ENCODE measurements at places on chromosomes 6 and 20.
A peak's percentile ranks its signal among the peaks of the same experiment; 100 is the strongest.

DNA sequence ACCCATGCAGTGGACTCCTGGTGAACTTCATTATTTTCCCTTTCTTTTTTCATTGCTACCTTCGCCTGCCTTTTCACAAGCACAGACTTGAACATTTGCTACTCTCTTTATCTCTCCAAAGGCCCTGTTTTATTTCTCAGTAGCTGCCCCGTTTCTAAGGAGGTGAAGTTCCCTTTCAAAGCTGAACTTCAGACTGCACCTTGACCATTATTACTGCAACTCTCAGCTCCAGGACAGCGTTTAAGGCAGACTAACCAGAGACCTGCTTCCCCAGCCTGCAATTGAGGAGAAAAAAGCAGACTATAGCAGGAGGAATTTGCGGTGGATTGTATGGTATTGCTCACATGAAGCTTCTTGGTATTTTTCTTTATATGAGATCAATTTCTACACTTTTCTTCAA lies 460.7 kb downstream of the CBLN4 start:
- DNase-seq = no peak

GRCh38 chr6:26045928-26046368 lies 41.3 kb upstream of the HFE start:
- no peak for DNase-seq

GRCh38 chr6:25556516-25556915 lies 95.5 kb upstream of the SCGN start:
- DNase-seq = peak; percentile 37

- DNase-seq = no peak
Measured at GRCh38 chr6:26206868-26207801, 119.9 kb downstream of the HFE start.

- no peak for DNase-seq
Measured at GRCh38 chr20:24407151-24407550, 62.3 kb upstream of the SYNDIG1 start.

- no peak for DNase-seq
Measured at GRCh38 chr20:38806855-38807655, 1.6 kb downstream of the PPP1R16B start.

DNA sequence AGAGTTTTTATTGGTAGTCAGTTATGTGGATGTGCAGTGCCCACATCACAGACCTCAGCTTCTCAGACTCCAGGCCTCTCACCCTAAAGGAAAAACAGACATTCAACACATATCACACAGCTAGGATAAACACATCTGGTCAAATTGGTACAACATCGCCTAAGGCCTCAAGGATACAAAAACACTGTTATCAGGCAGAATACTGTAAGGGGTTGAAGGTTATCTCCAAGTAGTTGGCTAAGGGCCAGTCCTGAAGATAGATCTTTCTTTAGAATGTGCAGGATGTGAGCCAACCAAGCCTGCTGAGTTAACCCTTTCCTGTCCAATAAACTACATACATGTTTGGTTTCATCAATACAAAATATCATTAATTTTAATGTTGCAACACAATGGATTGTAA lies 308.4 kb upstream of the GJE1 start:
- DNase-seq = no peak

- DNase-seq = no peak
Measured at GRCh38 chr6:17601386-17601703, 1.2 kb downstream of the FAM8A1 start.

- no peak for DNase-seq
Measured at GRCh38 chr6:73560853-73561407, 40.1 kb upstream of the EEF1A1 start.

DNA sequence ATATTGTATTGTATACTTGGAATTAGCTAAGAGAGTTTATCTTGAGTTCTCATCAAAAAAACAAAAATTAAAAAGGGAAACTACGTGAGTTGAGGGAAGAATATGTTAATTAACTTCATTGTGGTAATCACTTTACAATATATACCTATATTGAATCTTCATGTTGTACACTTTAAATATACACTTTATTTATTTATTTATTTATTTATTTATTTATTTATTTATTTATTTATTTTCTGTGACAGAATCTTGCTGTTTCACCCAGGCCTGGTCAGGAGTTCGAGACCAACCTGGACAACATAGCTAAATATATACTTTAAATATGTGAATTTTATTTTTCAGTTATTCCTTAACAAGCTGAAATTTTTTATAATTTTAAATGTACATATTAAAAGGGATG lies 74.1 kb downstream of the VIP start:
- DNase-seq = no peak

- DNase-seq = peak; percentile 95
Measured at GRCh38 chr20:25178563-25179438, 16.7 kb upstream of the ENTPD6 start.

GRCh38 chr6:14066782-14067406 lies 50.7 kb upstream of the CD83 start:
- peak; percentile 56 for DNase-seq

DNA sequence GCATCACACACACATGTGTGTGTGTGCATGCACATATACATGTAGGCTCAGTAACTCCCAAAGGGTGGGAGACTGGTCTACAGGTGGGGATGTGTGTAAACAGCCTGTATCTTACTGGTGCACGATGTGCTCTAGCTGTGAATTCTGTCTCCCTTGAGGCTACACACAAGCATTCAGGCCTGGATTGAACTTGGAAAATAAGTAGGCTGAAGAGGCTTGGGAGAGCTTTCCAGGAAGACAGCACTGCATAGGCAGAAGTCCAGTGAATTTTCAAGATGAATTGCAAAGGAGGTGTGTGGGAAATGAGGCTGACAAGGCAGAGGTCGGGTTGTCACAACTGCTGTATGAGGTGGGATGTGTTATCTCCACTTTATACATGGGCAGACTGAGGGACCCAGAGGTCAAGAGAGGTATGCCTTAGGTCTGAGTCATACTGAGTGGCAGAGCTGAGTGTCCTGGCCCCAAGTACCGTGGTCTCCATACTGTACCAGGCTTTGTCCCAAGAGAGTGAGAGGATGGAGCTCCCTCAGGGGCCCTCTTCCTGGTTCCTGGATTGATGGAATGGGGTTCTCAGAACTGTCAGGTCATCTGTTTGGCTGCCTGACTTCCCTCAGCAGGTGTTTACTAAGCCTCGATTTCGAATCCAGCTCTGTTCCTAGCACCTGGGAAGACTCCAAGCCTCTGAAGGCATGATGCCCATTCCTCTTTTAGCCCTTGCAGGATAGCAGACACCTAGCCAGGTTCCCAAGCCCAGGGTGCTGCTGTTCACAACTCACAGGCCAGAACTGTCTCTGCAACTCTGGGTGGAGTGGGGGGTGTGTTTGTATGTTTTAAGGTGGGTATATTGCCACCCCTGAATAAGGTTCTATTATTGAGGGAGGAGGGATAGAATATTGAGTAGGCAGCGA lies 14.4 kb downstream of the SNPH start:
- DNase-seq = no peak

GRCh38 chr6:168132531-168133167 lies 53.6 kb upstream of the FRMD1 start:
- DNase-seq = no peak

DNA sequence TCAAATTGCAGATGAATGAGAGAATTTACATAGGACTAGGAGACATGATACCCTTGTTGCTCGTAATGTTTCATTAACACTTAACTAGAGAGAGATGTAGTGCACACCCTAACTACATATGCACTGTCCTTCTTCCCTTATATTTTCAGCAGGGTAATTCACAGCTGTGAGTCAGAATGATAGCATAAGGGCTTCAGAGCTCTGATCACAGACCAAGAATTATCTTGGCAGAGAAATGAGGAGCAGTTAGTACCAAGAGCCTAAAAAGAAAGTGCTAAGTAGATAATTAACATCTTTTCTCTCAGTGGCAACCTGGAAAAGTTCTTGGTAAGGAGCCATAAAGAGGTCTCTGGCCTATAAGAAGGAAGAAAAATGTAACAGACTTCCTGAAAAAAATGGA lies 35.8 kb downstream of the GRIK2 start:
- DNase-seq = no peak

DNA sequence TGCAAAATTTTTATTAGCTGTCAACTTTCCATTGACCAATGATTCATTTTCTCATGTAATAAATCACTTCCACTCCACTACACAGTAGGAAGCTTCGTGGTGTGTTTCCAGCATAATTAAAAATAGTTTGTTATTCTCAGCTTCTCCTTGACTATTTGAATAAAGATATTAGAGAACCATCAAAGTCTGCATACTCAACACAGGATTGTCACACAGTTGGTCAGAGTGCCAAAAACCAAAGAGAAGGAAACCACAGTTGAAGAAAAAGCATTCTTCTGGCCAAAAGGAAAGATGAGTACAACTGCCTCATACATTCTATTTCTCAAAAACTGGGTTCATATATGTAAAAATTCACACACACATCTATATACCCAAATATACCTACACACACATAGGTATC lies 455.1 kb upstream of the HSF2 start:
- no peak for DNase-seq

DNA sequence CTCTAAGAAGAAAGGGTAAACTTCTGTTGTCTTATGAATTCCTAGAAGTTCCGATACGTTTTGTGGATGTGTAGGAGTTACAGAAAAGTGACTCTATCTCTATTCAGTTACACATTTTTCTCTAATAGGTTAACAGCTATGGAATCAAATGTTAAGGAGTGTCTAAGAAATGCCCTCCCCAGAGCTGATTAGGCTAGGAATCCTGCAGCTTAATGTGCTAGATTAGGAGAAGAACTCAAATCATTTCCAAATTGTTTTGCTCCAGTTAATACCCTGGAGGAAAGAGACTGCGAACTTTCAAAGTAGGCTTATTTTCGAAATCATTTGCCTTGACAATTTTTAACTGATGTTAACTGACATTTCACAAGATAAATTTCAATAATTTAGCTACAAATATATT lies 51.9 kb downstream of the IBTK start:
- no peak for DNase-seq

DNA sequence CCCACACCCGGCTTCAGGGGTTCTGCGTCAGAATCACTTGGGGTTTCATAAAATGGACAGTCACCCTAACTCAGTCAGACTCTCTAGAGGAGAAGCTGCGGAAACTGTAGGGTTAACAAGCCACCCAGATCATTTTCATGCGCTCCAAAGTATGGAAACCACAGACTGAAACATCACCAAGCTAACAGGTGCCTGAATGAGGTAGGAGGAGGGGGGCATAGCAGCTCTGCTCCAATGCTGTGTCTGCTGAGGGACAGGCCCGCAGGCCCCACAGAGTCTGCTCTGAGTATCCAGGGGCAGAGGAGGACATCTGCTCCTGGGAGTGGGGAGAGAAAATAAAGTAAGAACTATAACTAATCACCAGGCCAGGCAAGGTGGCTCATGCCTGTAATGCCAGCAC lies 97.1 kb upstream of the AKAP12 start:
- DNase-seq = no peak

DNA sequence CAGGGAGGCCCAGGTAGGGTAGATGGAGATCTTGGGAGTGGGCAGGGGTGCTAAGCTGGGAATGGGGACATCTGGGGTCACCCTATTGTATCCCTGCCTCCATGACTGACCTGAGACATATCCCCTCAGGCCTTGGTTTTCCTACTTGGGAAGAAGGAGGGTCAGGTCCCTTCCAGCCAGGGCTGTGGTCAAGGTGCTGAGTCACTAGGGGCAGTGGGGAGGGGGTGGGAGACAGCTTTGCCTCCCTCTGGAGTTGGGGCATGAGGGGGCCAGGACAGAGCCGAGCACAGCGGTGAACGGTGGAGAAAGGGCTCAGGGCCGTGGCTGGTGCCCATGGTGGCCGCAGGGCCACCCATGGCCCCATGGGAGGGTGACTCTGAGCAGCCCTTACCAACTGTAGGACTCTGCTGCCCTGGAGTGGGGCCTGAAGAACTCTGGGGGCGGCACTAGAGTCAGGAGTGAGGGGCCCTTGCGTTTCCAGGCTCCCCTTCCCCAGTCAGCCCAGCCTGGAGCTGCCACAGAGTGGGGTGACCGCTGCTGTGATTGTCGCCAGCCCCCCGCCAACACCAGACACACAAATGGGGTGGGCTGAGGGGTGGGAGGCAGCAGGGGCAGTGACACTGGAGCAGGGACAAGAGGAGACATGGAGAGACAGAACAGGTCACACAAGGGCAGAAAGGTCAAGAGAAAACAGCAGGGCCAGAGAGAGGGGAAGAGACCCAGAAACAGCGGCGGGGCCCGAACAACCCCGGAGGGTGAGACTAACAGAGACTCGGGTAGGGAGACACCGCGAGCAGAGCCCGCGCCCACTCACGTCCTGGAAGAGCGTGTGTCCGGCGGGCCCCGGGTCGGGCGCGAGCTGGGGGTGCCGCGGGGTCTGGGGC lies 576 bp downstream of the NECAB3 start:
- no peak for DNase-seq

DNA sequence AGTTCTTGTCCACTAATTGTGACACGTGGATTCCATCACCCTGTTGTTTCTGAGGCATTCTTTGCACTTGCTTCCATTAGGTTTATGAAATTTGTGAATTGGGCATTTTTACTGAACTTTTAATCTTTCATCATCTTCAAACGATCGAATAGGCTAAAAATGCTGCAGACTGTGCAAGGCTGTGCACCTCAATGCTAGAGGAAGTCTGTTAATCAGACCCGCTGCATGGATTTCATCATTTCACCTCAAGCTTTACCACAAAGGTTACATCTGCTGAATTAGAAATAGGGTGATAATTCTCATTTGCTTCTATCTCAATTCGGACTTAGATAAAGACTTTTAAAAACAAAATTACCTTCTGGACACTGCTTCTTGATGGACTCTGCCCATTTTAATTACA lies 27.8 kb upstream of the F13A1 start:
- no peak for DNase-seq

GRCh38 chr20:21022925-21023324 lies 83.2 kb downstream of the LINC00237 start:
- DNase-seq = no peak

GRCh38 chr6:87237804-87238203 lies 82.4 kb downstream of the ZNF292 start:
- DNase-seq = no peak

GRCh38 chr20:38935285-38935684 lies 9.1 kb downstream of the FAM83D start:
- DNase-seq = no peak

DNA sequence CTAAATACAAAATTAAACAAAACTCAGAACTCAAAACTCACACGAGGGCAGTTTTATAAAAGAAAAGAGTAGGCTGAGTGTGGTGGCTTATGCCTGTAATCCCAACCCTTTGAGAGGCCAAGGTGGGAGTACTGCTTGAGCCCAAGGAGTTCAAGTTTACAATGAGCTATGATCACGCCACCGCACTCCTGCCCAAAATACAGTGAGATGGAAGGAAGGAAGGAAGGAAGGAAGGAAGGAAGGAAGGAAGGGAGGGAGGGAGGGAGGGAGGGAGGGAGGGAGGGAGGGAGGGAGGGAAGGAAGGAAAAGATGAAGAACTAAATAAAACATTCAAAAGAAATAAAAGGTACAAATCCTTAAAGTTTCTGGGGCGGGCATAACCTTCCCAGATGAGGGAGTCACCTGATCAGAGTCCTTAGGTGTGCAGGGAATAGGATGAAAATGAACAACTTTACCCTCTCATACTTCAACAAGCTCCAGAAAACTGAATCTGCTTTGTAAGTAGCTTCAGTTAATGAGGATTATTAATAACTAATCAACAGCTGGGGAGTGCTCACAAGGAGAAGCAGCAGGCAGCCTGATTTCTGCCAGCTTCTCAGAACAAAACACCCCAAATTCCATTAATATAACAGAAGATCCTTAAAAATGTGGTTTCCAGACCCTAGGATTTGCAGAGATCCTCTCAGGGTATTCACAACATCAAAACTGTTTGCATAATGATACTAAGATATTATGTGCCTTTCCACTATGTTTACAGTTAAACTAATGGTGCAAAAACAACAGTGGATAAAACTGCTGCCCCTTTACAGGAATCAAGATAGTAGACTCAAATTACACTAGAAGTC lies 21.8 kb downstream of the LMBRD1 start:
- DNase-seq = no peak

All from HS-5 (cell line).